ENCODE measurements at places on chromosomes 11 and 22. TPM values are rescaled to one million over a fixed set of nuclear protein-coding genes. Genes with fewer than 3 reads are reported as not detected.

Gene LARGE2
- 33.6 TPM for total RNA-seq

DNA sequence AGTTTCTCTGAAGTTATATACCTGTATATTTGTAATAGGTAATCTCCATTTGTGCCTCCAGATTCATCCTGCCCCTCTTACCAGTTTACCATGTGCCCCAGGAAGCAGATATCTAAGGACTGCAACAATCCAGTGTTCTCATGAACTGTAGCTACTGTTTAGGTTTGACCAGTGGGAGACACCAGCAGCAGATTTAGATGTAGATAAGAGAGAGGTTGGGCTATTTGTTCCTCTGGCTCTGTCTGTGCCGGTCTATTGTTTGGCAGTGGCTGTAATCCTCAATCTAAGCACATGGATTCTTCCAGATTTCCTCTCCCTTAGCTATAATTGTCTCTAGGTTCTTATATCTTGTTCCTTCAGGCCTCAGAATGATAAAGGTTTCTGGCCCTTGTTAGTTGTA, 88.4 kb downstream of the ANO3 start:
- H3K4me3 ChIP-seq: no peak overlapping the region
- H3K27me3 ChIP-seq: no peaks in the 10 kb centered on the region
- DNase-seq: no peak
- H3K4me1 ChIP-seq: no peaks in the 10 kb centered on the region
- no peaks in the 10 kb centered on the region for H3K36me3 ChIP-seq
- no peak overlapping the region for H3K27ac ChIP-seq

Gene PATE2
- not detected for total RNA-seq

- H3K27me3 ChIP-seq: no peaks in the 10 kb centered on the region
- H3K36me3 ChIP-seq: no peaks in the 10 kb centered on the region
- H3K27ac ChIP-seq: no peak overlapping the region
- H3K4me1 ChIP-seq: no peaks in the 10 kb centered on the region
- DNase-seq: no peak
- no peak overlapping the region for H3K4me3 ChIP-seq
Observed at GRCh38 chr11:33912405-33913361, 20.8 kb upstream of the LMO2 start.

GRCh38 chr11:118735203-118735602, 55.8 kb upstream of the TREH start:
- H3K4me1 ChIP-seq: no peaks in the 10 kb centered on the region
- DNase-seq: no peak
- no peaks in the 10 kb centered on the region for H3K36me3 ChIP-seq

Gene F2
- 1.8 TPM for total RNA-seq

Gene TNNI2
- not detected for total RNA-seq

Gene MTMR2
- 32.8 TPM for total RNA-seq

DNA sequence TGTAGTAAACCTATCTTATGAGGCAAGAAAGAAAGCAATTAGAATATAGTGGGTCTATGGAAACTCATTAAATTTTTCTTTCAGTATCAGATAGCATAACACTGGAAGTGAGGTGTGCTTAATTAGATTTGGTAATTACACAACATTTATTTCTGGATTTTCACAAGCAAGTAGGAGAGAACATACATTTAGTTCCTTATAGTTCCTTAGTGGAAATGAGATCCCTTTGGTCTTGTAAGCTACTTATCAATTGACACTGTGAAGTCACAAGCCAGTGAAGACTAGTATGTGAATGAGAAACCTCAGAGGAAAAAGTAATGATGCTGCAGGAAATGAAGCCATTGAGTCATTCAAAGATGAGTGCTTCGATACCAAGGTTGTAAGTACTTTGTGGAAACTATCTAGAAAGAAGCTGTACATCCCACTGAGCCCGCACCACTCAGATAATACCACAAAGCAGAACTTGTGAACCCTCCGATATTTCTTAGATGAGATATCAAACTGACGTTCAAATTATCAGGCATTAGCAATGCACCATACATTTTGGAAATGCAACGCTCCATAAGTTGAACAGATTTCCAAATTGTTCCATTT, 53.5 kb downstream of the ENTHD1 start:
- H3K27ac ChIP-seq: no peak overlapping the region
- no peaks in the 10 kb centered on the region for H3K4me1 ChIP-seq
- H3K27me3 ChIP-seq: no peaks in the 10 kb centered on the region
- H3K36me3 ChIP-seq: no peaks in the 10 kb centered on the region

- DNase-seq: no peak
- H3K4me1 ChIP-seq: peaks cover 6% of the 10 kb centered on the region
- no peaks in the 10 kb centered on the region for H3K36me3 ChIP-seq
- H3K27ac ChIP-seq: no peak overlapping the region
Observed at GRCh38 chr11:2101171-2101675, 38.0 kb downstream of the IGF2 start.
